ENCODE measurements at places on chromosomes 5 and 9.

DNA sequence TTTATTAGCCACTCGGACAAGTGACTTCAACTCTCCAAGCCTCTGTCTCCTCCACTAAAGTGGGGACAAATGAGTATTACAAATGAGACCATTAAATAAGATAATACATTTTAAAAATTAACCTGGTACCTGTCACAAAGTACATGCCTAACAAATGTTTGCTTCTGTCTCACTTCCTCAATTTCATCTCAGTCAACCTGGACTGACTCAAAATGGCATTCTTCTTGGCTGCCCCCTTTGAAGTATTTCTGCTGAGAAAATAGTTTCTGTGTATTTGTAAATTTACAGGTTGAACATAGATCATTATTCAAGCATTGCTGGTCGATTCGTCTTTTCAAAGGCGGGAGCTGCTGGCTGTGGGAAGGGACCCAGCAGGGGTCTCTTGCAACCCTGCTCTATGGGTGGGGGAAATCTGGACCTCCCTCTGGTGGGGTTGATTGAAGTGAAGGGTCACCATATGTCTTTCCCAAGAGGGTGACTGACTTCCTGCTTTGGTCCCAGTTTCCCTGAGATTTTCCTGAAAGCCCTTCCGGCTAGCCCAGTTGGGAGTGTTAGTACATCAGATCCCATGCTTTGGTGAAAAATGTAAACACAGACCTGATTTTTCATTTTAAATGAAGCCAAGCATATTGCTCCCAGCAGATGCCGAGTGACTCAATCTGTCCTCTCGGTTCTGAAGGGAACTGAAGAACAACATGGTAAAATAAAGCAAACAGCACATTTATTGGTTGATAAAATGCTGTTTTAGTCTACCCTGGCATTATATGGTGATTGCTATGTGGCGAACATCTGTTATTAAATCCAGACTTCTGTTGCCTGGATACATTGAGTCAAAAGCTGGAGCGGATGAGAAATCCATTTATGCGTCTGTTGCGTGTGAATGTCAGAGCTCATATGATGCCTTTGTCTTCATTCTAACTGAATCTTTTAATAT is 73.0 kb downstream of the KCNIP1 start:
- no peak for DNase-seq

GRCh38 chr5:150249744-150250143 is 39.8 kb downstream of the CAMK2A start:
- DNase-seq, result no peak

- no peak for DNase-seq
Measured at GRCh38 chr5:65102371-65102975, 333.7 kb downstream of the CWC27 start.

DNA sequence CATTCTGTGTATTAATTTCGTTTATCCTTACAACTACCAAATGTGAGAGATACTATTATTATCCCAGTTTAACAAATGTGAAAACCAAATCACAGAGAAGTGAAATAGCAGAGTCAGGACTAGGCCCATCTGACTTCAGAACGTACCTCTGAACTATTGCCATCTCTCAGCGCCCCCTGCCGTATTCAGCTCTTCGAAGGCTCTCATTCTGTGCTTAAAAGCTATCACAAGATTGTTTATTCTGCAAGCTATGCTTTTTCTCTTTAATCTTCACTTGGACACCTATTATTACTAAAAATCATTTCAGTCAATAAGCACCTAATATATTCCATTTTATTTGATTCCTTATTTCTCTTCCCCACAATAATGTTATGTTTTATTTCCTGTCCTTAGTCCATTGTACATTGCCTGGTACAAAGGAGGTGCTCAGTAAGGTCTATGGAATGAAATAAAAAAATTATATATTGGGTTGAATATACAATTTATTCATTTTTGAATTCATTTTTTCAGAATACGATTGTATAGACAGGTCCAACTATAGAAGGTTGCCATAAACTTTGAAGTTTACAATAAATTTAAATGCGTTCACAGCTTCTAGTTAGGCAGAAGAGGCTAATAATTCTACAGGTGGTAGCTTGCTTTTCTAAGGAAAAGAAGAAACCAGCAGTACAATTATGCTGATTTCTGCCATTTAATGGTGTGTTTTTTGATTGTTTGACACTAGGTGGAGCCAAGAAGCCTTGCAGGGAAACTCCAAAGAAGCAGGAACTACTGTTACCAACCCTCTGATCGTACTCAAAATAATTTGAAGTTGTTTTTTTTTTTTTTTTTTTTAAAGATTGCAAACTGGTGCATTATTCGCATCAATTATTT is 202.2 kb upstream of the DMRTA1 start:
- DNase-seq, result no peak

DNA sequence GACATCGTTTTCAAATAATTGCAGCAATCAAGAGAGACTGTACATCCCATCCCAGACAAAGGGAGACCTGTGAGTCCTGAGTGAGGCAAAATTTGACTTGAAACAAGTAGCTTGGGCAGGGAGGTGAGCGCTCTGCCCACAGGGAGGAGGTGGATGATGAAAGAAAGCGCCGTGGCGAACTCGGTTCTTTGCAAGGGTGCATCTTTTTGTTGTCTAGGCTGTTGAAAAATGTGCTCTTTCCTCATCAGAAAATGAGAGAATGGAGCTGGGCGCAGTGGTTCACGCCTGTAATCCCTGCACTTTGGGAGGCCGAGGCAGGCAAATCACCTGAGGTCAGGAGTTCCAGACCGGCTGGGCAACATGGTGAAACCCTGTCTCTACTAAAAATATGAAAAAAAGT is 150.5 kb downstream of the GAPVD1 start:
- no peak for DNase-seq

- DNase-seq, result no peak
Measured at GRCh38 chr9:116605904-116606341, 81.2 kb upstream of the TRIM32 start.

DNA sequence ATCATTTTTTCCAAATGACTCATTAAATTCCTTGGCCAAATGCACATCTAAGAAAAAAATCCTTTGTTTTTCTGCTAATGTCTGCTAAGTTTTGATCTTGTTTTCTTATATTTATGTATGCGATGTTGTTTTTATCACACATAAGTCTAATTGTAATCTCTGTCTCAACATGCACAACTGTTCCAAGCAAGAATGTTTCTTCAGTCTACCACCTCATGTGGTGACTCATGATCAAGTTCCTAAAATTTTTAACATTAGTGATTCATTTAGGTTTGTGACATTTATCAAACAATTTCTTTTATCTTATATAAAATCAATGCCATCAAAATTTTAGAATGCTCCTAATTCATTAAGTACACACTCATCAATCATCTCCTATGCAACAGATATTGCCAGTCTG is 763.9 kb upstream of the FAM174A start:
- DNase-seq, result no peak

- DNase-seq, result no peak
Measured at GRCh38 chr9:16396389-16396788, 474.1 kb downstream of the BNC2 start.

- no peak for DNase-seq
Measured at GRCh38 chr5:179348011-179348530, 2.8 kb upstream of the ADAMTS2 start.

GRCh38 chr9:134181648-134182034 is 17.3 kb upstream of the RNU6ATAC start:
- DNase-seq, result no peak

DNA sequence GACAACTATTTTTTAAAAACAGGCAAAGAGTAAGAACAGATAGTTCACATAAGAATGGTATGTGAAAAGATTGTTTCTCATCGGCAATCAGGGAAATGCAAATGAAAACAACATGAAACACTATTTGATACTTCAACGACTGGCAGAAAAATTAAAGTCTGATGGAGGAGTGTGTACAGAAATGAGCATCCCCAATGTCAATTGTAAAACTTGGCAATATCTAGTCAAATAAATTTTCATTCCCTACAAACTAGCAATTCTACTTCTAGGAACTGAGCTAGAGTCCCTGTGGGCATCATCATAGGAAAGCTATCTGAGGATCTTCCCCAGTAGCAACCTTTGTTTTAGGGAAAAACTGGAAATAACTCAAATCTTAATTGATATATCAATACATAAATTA is 29.0 kb upstream of the MAP3K1 start:
- no peak for DNase-seq

DNA sequence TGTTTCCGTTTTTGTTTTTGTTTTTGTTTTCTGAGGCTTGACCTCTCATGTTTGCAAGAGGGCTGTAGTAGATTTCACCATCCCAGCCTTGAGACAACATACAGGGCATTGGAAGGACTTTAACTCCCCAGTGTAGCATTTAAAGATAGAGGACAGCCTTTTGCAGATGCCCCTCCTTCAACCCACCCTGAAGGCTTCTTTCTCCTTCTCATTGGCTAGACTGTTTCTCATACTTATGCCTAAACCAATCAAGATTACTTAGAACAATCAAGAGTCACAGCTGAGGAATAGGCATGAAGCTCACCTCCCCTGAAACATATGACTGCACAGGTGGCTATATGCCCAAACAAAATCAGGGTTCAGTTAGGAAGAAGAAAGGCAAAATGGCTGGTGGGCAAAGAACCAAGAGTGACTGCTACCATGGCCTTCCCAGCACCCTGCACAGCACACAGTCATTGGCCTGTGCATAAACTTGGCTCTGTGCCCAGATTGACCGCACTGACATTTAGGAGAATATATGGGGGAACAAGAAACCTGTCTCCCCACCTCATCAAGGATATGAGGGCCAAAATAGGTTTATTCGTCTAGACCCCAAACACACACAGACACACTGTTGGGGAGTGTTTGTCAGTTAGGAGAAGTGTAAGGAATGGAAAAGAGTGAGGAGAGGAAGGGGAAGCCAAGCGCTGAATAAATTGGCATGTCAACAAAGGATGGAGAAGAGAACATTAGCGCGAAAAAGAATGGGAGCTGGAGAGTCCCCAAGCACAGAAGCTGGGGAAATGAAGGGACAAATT is 137.3 kb upstream of the RANBP3L start:
- no peak for DNase-seq

GRCh38 chr5:99586878-99587277 is 658.1 kb upstream of the CHD1 start:
- DNase-seq, result no peak

DNA sequence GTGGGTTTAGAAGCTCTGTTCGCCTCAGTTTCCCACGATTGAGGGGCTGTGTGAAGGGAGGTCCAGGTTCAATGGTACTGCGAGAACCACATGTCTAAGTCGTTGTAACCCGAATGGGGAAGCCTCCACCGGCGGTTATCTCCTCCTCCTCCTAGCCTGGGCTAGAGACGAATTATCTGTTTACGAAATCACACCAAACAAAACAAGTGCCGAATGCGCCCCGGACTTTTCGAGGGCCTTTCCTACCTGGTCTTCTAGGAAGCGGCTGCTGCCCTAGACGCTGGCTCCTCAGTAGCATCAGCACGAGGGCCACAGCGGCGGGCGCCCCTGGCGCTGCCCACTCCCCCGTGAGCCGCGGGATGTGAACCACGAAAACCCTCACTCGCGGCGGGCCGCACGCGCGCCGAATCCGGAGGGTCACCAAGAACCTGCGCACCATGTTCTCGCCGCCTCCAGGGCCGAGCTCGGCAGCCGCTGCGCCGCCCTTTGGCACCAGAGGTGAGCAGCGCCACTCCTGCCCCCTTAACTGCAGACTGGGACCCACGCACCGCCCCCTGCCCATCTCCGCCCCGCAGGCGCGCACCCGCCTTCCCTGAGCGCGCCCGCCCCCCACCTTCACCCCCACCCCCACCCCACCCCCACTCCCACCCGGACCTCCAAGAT is at the start of gene CDKN2A:
Gene CDKN2A, minus strand, starts transcription at position 500 of the 663 bp plus-strand sequence.
- no peak for DNase-seq

DNA sequence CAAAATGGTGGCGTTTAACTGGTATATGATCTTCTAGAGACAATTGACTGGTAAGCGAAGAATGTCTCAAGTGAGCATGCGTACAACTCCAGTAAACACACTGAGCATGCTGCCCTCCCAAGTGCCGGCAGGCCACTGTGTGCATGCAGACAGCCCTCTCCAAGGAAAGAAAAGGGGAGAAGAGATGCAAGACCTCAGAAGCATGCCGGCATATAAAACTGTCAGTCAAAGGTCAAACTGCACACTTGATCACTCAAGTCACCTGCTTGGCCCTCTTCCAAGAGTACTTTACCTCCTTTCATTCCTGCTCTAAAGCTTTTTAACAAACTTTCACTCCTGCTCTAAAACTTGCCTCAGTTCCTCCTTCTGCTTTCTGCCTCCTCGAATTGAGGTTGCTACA is 910.2 kb downstream of the TAF11L14 start:
- DNase-seq, result no peak

DNA sequence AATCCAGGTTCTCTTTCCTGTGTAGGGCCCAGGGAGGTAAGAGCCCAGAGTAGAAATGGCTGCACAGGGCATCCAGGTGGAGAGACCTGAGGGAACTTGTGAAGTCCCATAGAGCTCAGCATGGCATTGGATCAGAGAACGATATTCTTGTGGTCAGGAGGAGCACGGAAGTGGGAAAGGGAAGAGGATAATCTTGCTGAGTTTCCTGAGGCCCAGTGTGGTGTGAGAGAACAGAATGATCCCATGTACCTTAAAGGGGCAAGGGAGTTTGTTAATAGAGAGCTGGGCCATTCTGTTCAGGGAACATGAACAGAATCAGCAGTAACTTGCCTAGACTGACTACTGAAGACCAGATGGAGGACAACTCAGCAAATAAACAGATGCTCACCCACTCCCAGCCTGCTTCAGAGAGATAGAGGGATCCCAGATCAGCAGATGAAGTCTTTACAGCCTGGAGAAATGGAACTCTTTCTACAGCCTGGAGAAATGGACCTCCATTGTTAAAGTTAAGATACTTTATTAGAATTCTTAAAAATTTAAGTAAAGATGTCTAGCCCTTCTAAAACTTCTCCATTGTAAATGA is 119.7 kb upstream of the ELL2 start:
- DNase-seq, result no peak

DNA sequence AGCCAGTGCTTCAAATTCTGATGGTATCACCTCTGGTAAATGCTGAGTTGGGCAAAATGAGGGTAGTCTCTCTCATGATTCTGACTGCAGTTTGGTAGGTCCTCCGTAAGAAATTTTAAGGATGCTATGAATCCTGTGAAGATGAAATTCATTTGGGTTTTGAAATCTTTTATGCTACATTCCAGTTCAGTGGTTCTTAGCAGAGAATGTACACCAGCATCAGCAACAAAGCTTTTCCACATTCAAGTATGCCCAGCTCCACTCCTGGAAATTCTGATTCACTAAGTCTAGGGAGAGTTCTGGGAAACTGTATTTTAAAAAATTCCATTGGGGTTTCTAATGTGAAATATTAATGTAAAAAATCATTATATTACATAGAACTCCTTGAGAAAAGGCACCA is 33.6 kb upstream of the ACOT12 start:
- no peak for DNase-seq

GRCh38 chr5:602466-603035 is 9.6 kb upstream of the CEP72 start:
- DNase-seq, result no peak

- DNase-seq, result no peak
Measured at GRCh38 chr9:120852240-120853010, 9.7 kb upstream of the PSMD5 start.

Data from smooth muscle cell of the brain vasculature (primary cell).